ENCODE measurements at places on chromosomes 2 and 18.

GRCh38 chr18:9947248-9947647 lies 33.4 kb downstream of the VAPA start:
- DNase-seq, result no peak

- DNase-seq, result no peak
Measured at GRCh38 chr2:181887045-181887444, 4.5 kb upstream of the ITPRID2 start.

GRCh38 chr2:113274432-113274831 lies 4.3 kb downstream of the PAX8 start:
- no peak for DNase-seq

GRCh38 chr2:39881494-39881893 lies 102.4 kb upstream of the THUMPD2 start:
- DNase-seq, result no peak
